ENCODE measurements at places on chromosomes 2 and 18.

- no peak for DNase-seq
Measured at GRCh38 chr2:150609831-150610582, 122.5 kb upstream of the RND3 start.

- no peak for DNase-seq
Measured at GRCh38 chr18:5962362-5962761, 67.0 kb upstream of the TMEM200C start.

- DNase-seq: no peak
Measured at GRCh38 chr2:234690569-234691213, 193.8 kb upstream of the ARL4C start.

- DNase-seq: no peak
Measured at GRCh38 chr2:174059884-174060244, 94.7 kb upstream of the SP3 start.

GRCh38 chr2:38268001-38268400 lies 109.1 kb downstream of the ATL2 start:
- no peak for DNase-seq

GRCh38 chr2:99600981-99601651 lies 111.3 kb upstream of the REV1 start:
- DNase-seq: no peak

DNA sequence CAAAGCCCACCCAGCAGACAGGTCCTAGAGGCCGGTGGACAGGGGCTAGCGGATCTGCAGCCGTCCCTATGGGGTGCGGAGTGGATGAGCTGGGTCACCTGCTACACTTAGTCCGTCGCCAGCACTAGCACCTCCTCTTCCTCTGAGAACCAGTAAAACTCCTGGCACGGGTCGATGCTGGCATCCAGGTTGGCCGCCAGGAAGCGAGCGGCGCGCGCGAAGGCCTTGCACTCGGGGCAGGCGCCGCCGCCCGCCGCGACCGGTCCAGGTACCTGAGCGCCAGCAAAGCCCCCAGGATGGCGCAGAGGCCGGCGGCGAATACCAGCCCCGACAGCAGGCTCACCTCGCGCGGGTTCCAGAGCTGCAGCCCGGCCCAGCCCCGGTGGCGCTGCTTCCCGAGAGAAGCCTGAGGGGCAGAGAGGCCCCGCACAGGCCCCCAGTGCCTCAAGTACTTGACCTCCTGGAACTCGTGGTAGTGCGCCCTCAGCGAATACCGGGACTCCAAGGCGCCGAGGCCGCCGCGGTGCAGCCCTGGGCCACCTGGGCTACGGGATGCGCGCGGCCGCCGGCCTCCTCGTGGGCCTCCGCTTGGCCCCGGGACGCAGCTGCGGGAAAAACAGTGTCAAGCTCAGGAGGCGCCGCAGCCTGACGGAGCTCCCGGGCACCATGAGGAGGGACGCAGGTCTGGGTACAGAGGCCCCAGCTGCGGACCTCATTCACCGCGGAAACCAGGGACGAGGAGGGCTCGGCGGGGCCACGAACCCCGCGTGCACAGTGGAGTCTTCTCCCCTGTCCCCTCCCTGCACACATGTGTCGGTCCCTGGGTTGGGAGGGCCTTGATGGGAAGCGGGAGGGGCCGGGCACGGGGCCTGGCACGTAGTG lies 27.5 kb upstream of the ALPP start:
- DNase-seq: no peak

DNA sequence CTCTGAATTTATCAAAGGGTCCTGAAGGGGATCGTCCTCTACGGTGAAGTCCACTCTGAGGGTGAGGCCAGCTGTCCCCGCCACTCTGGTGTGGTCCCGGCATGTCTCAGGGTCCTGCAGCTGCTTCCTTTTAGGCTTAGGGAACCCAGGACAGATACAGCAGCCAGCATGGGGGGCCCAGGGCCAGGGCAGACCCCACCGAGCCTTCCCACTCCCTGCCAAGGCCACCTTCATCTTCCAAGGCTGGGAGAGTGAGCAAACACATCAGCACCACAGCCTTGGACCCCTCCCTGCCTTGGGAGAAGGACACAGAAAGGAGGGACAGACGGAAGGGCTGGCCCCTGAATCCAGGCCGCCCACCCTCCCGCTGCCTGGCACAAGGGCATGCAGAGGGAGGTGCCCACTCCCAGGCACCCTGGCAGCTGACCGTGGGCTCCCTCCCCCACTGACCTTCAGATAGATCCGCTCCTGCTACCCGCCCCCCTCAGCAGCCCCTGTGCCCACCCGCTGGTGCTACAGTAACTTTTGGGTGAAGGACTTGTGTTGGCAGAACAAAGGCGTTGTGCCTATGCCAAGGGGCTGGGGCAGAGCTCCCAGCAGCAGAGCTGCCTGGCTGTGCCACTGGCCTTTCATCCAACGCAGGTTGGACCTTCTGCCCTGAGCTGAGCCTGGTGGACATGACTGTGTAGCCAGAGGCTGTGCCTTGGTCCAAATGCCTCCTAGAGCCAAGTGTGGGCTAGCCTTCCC lies 7.6 kb downstream of the CYP26B1 start:
- no peak for DNase-seq

DNA sequence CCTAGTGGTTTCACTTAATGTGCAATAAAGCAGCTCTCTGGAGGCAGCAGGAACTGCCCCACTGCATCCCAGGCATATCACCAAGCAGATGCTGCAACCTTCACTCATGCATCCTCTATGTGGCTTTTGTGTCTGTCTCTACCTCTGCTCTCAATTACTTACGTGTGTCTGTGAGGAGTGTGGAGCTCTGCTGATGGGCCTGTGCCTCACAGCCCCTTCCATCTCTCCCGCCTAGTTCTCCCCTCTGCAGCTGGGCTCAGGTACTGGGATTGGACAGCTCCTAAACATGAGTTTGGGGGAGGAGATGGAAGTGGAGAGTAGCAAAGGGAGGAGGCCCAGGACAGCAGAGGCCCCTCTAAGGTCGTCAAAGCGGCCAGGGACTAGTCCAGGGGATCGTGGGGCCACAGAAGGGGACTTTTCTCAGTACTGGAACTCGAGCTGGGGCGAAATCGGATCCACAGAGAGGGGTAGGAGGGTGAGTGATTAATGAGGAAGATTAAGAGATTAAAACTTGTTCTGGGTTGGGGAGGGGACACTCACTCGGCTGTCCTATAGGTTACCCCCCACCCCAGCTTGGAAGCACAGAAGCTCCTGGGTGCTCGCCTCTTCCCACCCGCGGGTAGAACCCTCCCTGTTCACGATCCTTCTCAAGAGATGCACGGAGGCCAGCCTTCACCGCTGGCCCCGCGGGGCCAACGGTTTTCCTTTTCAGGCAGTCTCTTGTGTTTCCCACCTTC lies 2.1 kb upstream of the LBX2 start:
- DNase-seq: no peak

DNA sequence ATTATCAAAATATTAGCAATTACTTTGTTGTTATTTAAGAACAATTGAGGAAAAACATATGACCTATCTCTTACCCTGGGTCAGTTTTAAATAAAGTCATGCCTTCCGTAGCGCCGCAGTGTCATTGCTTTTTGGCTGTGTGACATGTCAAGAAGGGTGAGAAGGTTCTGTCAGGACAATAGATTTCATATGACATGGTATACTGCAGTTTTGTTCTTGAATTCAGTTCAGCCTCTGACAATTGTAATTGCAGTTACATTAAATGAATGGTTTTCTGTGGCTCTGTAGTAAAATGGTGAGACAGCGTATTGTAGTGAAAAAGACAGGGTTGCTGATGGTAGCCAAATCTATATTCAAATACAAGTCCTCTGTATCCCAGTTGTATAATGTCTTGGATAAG lies 307.2 kb downstream of the CDH2 start:
- no peak for DNase-seq

- no peak for DNase-seq
Measured at GRCh38 chr2:205969584-205969983, 116.4 kb downstream of the INO80D start.

DNA sequence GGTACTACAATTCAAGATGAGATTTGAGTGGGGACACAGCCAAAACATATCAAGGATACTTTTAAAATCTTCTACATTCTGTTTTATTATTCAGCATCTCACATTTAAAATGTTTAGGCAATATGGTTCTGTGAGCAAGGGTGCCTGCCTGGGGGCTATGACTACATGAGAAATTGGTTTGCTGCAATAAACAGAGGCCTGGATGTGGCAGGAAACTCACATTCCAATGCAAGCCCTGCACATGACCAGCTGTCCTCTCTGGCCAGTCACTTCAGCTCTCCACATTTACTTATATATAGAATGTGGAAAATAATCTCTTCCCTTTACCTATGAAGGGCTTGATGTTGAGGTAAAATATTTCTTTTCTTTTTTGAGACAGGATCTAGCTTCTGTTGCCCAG lies 193.4 kb downstream of the LRRTM1 start:
- DNase-seq: no peak

- DNase-seq: no peak
Measured at GRCh38 chr2:214035091-214035852, 375.6 kb upstream of the VWC2L start.

GRCh38 chr2:43612944-43613343 lies 17.1 kb upstream of the THADA start:
- no peak for DNase-seq

DNA sequence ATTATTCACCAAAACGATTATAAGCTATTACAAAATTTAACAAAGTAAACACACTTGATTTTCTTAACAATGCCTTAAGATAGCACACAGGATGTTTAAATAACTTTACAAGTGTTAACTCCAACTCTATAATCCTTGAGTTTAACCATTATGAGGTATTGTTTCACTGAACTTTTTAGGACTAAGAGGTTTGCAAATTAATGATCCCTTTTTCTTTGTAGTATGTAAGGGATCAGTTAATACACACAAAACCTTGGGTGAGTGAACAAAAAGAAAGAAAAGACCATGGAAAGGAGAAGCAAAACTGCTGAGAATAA lies 21.5 kb upstream of the TFPI start:
- DNase-seq: no peak

DNA sequence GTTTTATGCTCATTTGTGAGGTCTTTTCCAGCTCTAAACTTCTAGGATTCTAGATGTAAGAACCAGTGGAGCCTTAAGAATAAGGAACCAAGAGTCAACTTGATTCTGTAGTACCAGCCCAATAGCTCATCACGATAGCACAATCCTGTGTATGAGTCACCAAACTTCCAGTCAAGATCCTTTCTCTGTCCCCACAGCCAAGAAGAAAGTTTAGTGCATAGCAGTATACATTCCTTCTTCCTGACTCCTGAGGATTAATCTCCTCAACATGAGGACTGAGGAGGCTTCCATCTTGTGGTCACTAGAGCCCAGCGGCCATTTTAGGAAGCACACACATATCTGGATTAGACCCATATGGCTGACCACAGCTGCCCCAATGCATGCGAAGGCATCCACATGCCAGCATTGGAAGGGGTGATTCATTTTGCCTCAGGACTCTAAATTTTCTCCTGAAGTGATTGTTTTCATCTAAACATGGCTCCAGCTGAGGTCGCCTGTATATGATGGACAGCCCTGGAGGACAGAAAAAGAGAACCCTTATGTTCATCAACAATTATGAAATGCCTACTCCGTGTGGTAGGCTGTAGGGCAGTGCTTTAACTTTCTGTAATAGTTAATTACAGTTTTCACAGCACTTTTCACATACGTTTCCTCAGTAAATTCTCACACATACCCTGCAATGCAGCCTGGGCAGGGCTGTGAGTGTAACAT lies 53.5 kb downstream of the RASGRP3 start:
- peak; percentile 99 for DNase-seq

DNA sequence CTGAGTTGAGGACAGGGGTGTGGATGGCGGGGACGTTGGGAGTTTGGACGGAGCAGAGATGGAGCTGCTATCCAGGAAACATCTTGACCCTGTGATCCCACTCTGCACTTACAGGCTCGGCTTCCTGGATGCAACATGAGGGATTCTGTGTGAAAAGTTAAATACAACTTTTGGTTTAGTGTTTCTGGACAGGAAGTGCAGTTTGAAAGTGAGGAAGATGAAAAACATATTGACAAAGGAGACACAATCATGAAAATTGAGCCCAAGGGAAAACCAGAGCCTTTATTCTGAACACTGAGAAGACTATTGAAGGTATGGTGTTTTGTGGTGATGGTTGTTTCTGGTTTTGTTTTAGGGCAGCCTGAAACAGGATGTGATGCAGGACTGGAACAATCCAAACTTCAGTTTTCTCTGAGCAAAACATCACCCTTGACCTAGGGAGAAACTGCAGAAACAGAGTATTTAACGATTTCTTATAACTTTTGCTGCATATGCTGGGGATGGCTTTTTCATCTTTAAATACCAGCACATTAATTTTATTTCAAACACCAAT lies 76.5 kb upstream of the RFX8 start:
- no peak for DNase-seq

DNA sequence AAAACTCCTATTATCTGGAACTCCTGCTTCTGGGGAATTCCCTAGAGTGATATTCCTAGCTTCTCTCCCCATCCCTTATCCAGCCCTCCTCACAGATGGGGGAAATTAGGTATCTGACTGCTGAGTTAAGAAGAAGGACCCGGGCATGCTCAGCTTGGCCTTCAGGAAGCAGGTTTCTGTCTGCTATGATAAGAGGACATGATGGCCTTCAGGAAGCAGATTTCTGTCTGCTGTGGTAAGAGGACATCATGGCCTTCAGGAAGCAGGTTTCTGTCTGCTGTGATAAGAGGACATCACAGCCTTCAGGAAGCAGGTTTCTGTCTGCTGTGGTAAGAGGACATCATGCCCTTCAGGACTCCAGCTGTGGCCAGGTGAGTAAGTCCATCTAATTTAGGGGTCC lies 65.2 kb downstream of the PLEKHM3 start:
- DNase-seq: no peak

- DNase-seq: no peak
Measured at GRCh38 chr18:64986906-64987495, 763.8 kb upstream of the CDH7 start.

- no peak for DNase-seq
Measured at GRCh38 chr2:64212346-64212745, 68.1 kb upstream of the PELI1 start.

Data from foreskin melanocyte (primary cell).